ENCODE measurements at places on chromosomes 1 and 21.

GRCh38 chr1:115473986-115474565 is 136.0 kb upstream of the NGF start:
- no peak for DNase-seq

GRCh38 chr1:85850238-85850637 is 142.0 kb upstream of the ZNHIT6 start:
- DNase-seq: no peak

GRCh38 chr1:39671433-39671792 is 494 bp downstream of the NT5C1A start:
- no peak for DNase-seq

DNA sequence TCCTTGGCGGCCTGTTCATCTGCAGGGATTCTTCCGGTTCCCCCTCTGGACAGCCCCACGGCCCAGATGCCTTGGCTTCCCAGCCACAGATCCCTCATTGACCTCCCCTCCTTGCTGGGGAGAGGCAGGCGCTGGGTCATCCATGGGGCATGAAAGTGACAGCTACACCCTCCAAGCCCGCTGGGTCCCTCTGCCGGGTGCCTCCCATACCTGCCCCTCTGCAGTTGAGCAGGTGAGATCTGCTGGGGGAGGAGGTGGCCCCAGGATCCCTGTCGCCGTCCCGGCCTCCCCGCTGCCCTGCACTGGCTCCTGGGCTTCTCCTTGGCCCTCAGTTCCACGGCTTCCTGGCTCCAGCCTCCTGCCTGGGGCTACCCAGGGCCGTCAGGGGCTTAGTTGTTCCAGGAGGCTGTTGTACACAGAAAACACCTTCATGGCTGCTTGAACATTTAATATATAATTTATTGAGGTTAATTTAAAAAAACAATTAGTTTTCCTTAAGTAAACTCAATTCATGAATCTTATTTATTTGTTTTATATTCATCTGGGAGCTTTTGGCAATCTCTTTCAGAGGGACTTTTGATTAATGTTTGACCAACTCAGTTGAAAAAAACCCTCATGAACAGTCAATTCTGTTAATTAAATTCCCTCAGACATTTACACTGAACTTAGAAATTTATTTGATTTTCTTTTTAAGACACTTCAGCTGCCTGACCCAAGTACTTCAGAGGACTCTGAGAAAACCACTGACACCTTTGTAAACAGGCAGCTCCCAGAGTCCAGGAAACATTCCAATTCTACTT is 67.6 kb upstream of the ABCG1 start:
- DNase-seq: no peak

- no peak for DNase-seq
Observed at GRCh38 chr1:92218559-92218958, 844 bp downstream of the C1orf146 start.

GRCh38 chr1:201384406-201384782 is 6.9 kb upstream of the TNNT2 start:
- DNase-seq: no peak

DNA sequence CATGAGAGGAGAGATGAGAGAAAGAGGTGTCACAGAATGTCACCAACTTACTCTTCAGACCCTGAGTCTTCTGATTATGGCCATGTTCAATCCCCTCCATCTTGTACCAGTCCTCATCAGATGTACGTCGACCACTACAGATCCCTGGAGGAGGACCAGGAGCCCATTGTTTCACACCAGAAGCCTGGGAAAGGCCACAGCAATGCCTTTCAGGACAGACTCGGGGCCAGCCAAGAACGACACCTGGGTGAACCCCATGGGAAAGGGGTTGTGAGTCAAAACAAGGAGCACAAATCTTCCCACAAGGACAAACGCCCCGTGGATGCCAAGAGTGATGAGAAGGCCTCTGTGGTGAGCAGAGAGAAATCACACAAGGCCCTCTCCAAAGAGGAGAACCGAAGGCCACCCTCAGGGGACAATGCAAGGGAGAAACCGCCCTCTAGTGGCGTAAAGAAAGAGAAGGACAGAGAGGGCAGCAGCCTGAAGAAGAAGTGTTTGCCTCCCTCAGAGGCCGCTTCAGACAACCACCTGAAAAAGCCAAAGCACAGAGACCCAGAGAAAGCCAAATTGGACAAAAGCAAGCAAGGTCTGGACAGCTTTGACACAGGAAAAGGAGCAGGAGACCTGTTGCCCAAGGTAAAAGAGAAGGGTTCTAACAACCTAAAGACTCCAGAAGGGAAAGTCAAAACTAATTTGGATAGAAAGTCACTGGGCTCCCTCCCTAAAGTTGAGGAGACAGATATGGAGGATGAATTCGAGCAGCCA is 8.0 kb downstream of the ELOA start:
- DNase-seq: no peak

- no peak for DNase-seq
Observed at GRCh38 chr1:46595127-46595526, 8.9 kb downstream of the MKNK1 start.

Measured in NCI-H1105 treated with DMSO at 0.1 percent for 48 hours (cell line).